CD4-positive, alpha-beta T cell treated with Interleukin-10 for 1 hour (primary cell): ENCODE measurements at places on chromosomes 16 and 17.

DNA sequence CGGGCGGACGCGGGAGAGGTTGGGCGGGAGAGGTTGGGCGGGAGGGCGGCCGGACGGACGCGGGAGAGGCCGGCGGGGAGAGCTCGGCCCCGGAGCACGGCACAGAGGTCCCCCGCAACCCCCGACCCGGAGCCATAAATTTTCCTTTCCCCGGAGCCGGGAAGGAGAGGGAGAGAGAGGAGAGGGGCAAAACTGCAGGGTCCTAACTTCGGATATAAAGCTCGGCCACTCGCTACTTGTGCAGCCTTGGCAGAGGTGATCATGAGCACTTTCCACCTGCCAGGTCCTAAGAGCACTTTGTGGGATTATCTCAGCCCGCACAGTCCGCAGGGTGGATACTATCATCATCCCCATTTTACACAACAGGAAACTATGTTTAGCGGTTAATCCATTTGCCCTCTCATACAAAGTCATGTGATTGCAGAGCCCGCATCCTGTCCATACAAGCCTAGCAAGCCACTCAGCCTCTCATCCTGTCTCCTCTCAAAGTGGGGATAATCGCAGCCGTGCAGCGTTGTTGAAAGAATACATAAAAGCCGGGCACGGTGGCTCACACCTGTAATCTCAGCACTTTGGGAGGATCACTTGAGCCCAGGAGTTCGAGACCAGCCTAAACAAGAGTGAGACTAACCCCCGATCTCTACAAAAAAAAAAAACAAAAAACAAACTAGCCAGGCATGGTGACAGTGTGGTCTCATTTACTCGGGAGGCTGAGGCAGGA, 780 bp upstream of the DCAKD start:
- peak; percentile 61 for DNase-seq

DNA sequence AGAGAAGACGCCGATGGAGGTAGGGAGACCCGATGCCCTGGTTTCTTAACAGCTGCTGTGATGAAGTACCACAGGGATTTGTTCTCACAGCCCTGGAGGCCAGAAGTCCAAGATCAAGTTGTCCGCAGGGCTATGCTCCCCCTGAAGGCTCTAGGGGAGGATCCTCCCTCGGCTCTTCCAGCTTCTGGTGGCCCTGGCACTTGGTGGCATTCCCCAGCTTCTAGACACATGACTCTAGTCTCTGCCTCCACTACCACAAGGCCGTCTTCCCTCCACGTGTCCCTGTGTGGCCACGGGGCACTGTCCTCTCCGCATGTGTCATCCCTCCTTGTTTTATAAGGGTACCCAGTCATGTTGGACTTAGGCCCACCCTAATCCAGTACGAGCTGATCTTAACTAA, 375.2 kb downstream of the SLC39A11 start:
- no peak for DNase-seq

DNA sequence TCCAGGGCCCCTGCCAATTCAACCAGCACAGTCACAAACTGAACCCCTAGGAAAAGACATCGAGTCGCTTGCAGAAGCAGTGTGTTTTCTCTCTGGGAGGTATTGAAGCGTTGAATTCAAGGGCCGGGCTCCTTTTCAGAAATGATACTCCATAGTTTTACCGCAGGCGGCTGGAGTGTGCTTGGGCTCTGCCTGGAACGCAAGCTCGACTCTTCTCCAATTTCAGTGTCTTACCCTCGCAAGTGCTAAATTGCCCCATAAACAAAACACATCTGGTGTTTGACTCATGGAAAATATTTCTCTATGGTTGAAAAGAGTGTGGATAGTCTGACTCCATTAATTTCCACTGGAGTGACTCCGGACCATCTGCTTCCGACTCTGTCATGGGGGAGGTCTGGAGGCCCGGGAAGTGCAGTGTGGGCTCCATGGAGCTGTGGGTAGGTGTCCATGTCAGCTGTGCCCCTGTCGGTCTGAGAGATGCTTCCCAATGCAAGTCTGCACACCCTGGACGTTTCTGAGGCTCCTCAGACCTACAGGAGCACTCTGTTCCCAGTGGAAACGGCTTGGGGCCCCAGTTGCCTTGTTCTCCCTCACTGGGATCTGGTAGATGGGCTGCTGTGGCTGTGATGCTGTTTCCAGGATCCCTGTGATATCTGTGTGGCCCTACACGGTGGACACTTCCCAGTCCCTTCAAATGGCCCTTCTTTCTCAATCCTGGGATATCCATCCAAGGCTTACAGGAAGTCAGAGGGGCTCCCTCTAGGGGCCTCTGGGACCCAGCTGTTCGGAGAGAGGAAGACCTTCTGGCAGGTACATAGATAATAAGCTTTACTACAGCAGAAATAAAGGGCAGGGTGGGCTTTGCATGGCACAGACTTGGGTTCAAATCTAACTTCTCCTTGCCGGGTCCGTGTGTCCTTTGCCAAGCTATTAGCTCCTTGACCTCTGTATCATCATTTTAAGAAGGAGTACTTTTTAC, 119.8 kb upstream of the CDH13 start:
- no peak for DNase-seq

- DNase-seq = peak; percentile 26
These were observed 13.6 kb downstream of the ATPAF2 start for GRCh38 chr17:18025241-18025944.

DNA sequence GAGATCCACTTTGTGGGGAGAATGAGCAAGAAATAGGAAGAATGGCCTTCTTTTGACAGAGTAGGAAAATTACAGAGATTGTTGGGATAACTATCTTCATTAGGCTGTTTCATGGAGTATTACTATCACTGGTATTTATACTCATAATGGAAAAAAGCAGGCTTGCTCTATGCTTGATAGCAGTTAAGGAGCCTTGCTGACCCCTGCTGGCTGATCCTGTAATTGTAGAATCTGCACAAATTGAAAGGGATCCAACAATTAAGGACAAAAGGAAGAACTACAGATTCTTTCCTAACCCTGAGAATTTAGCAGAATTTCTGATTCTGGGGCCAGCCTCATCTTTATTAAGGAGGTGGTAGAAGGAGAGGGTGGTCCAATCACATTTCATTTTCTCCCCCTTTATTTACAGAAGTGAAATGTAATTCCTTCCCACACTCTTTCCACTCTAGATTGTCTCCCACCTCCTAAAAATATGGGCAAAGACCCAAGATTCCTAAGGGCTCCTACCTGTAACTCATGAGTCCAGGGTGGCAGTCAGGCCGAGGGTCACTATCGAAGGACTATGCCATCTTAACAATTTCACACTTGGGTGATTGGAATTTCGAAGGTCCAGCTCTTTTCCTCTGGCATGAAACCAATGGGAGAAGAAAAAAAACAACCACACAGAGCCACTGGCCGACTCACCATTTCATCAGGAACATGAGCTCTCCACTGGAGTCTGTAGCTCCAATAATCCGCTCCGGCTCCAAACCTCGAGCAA, 26.3 kb downstream of the NFE2L1 start:
- peak; percentile 81 for DNase-seq

DNA sequence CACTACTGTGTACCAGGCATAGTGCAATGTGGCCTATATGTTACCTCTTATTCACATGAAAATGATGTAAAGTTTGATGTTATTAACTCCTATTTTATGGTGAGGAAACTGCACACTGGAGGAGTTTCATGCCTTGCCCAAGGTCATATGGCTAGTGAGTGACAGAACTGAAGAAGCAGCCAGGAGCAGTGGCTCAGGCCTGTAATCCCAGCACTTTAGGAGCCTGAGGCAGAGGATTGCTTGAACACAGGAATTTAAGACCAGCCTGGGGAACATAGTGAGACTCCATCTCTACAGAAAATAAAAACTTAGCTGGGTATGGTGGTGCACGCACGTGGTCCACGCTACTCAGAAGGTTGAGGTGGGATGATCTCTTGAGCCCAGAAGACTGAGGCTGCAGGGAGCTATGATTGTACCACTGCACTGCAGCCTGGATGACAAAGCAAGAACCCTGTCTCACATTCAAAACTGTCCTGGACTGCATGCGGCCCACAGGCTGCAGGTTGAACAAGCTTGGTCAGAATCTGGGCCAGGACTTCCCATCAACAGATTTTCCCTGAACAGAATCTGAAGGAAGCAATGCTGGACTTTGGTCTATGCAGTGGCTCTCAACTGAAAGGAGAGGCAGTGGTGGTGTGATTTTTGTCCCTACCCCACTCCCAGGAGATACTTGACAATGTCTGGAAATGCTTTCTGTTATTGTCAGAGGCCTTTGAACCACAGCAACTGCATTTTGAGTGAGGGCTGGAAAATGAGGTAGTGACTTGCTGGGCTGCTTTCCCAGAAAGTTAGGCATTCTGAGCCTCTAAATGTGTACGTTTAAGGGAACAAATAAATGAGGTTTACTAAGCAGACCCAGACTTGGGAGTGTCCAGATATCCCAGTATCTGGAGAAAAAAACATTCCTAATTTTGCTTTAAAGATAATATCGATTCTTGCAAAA, 479.5 kb downstream of the TMEM114 start:
- DNase-seq = no peak

DNA sequence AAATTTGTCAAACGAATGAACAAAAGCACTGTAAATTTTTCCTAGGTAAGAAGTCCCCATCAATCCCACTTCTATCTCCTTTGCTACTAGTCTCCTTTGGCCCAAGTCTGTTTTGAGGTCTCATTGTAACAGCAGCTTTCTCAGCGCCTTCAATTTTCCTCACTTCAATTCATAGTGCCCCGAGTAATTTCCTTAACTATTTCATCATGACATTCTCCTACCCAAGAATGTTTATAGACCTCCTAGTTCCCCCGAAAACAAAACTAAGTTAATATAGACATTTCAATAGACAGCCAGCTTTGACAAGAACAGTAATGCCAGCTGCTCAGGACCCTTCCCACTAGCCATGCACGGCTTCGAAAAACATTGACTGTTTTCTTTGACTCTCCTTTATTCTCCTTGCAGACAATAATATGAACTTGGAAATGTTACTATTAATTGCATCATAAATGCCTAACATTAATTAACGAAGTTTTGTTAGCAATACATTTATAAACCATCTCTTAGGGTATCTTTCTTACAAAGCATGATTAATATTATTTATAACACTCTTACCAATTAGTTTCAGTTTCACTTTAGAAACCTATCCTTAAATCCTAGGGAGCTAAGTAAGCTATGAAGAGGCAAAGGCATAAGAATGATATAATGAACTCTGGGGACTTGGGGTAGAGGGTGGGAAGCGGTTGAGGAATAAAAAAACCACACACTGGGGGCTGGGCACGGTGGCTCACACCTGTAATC, 22.8 kb downstream of the GLG1 start:
- DNase-seq = no peak

- DNase-seq = no peak
These were observed 132.1 kb downstream of the CDH13 start for GRCh38 chr16:82758904-82759303.

GRCh38 chr16:19744670-19745069, 26.6 kb downstream of the IQCK start:
- no peak for DNase-seq

DNA sequence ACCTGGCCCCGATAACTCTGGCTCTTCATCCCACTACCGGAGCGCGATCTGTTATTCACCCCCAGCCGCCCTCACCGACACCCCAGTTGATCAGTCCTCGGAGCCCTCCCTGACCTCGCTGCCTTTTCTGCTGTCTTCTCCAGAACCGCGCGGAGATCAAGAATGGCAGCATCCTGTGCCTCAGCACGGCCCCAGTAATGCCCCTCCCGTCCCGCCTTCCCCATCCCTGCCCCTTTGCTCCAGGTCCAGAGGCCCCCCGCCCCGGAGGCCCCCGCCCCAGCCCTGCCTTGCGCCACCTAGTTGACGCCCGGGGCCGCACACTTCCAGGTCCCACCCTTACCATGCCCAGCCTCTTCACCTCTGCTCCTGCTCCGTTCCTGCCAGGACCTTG, 872 bp downstream of the ELMO3 start:
- DNase-seq = no peak

GRCh38 chr16:70348991-70349390, 2.3 kb downstream of the DDX19A start:
- DNase-seq = no peak

- DNase-seq = no peak
These were observed 103.3 kb upstream of the CACNG3 start for GRCh38 chr16:24152826-24153225.

- no peak for DNase-seq
These were observed 26.2 kb downstream of the BMERB1 start for GRCh38 chr16:15460601-15461000.

GRCh38 chr17:76706817-76707216, 3.9 kb downstream of the MXRA7 start:
- no peak for DNase-seq

- DNase-seq = no peak
These were observed 113.3 kb downstream of the CCT6B start for GRCh38 chr17:34847938-34848337.

DNA sequence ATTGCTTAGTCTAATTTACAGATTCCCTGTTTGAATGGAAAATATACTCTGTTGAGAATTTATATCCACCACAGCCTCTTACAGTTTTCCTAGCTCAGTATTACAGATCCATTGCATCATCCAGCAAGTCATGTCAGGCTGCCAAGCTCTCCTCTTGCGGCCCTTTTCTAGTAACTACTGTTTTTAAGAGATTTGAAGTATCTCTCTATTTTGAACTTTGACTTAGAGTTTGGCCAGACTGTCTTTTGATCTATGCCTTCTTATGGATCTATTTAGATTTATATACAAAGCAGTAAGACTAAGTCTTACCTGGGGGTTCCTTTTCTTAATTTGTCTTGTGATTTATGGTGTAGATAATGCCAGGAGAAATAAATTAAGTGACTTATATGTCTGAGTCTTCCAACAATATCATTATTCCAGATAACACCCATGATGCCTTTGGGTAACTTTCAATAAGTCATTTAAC, 53.1 kb upstream of the ABCC11 start:
- no peak for DNase-seq

DNA sequence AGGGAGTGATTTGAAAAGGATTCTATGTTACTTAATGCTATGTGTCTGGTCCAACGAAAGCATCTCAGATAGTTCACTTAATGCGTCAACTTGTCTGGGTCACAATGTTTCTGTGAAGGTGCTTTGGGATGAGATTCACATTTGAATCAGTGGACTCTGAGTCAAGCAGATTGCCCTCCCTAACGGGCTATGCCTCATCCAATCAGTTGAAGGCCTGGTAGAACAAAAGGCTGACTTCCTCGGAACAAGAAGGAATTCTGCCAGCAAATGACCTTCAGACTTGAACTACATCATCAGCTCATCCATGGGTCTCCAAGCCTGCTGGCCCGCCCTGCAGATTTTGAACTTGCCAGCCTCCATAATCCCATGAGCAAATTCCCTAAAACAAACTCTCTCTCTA, 15.2 kb downstream of the EMP2 start:
- DNase-seq = no peak

DNA sequence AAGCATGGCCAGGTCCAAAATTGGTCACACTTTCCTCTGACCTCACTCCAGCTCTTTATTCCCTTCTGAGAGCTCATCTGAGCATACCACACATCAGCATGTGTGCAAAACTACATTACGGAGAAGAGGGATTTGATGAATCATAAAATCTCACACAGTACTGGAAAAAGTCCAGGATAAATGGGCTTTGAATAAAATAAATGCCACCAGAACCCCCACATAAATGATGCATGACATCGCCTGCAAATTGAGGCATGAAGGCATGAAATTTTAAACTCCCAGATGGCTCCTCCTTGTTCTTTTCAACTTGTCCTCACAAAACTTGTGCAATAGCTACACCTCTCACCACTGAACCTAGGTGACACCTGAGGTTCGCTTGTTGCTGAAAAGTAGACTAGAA, 439.5 kb downstream of the CA10 start:
- DNase-seq = no peak

- peak; percentile 88 for DNase-seq
These were observed at the start of gene MLLT6 for GRCh38 chr17:38704606-38705522. Gene MLLT6 (plus strand): TSS chr17:38705273. CDS start chr17:38705633, 360 bp downstream.

- no peak for DNase-seq
These were observed 662 bp upstream of the TUBB3 start for GRCh38 chr16:89922477-89922883.

- peak; percentile 40 for DNase-seq
These were observed 10.6 kb upstream of the MEFV start for GRCh38 chr16:3266873-3267537.
